ENCODE measurements at places on chromosomes 11 and 22. TPM values are rescaled to one million over a fixed set of nuclear protein-coding genes. Genes with fewer than 3 reads are reported as not detected.

Gene PRG2
- 6.4 TPM for total RNA-seq

Gene UBASH3B
- 17.2 TPM for total RNA-seq

Gene MUC5AC
- total RNA-seq = not detected

Gene PHLDA2
- 0.30 TPM for total RNA-seq

Gene TIMP3
- total RNA-seq = 353 TPM

Gene TCIRG1
- 9.1 TPM for total RNA-seq

Gene VSIG10L2
- 0.72 TPM for total RNA-seq

Gene KRTAP5-11
- total RNA-seq = not detected

Gene TBRG1
- 38.4 TPM for total RNA-seq

Gene PES1
- 28.5 TPM for total RNA-seq

Gene ATP5MG
- 47.1 TPM for total RNA-seq

Gene B3GAT1
- total RNA-seq = 31.7 TPM

Gene OR5B21
- total RNA-seq = not detected

Gene CSF2RB
- total RNA-seq = 3.1 TPM

Gene POU2AF3
- total RNA-seq = 2.5 TPM

Gene GAB4
- 0.10 TPM for total RNA-seq

Gene CASP1
- 11.3 TPM for total RNA-seq

Gene KDM4E
- not detected for total RNA-seq

Gene QSER1
- total RNA-seq = 55.4 TPM

Gene VPREB1
- total RNA-seq = 0.40 TPM

Gene GP1BB
- total RNA-seq = 5.3 TPM

Gene PCNX3
- 10.4 TPM for total RNA-seq

Gene BLID
- 6.2 TPM for total RNA-seq

Gene DAGLA
- total RNA-seq = 8.4 TPM

Gene PRR33
- not detected for total RNA-seq

Gene TMPRSS6
- total RNA-seq = not detected

Gene SHANK2
- 21.4 TPM for total RNA-seq

Gene KIAA1671
- total RNA-seq = 24.6 TPM

Gene TH
- 0.99 TPM for total RNA-seq

Gene MS4A8
- total RNA-seq = 2.8 TPM

Gene USH1C
- total RNA-seq = 3.1 TPM

Gene RASSF10
- total RNA-seq = 7.9 TPM

Gene TRPM5
- 0.10 TPM for total RNA-seq

Gene OR5D16
- total RNA-seq = not detected

All from spinal cord (tissue), 10 donors.